ENCODE measurements at places on chromosomes 3 and 15.

DNA sequence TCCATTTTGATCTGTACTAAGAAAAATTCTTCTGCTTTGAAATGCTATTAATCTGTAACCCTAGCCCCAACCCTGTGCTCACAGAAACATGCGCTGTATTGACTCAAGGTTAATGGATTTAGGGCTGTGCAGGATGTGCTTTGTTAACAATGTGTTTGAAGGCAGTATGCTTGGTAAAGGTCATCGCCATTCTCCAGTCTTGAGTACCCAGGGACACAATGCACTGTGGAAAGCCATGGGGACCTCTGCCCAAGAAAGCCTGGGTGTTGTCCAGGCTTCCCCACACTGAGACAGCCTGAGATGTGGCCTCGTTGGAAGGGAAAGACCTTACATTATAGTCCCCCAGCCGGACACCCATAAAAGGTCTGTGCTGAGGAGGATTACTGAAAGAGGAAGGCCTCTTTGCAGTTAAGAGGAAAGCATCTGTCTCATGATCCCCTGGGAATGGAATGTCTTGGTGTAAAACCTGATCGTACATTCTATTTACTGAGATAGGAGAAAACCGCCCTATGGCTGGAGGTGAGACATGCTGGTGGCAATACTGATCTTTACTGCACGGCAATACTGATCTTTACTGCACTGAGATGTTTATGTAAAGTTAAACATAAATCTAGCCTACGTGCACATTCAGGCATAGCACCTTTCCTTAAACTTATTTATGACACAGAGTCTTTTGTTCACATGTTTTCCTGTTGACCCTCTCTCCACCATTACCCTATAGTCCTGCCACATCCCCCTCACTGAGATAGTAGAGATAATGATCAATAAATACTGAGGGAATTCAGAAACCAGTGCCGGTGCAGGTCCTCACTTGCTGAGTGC, 6.3 kb downstream of the PIGZ start:
- H3K27me3 ChIP-seq: no peaks in the 10 kb centered on the region
- H3K27ac ChIP-seq: no peak overlapping the region
- no peaks in the 10 kb centered on the region for H3K36me3 ChIP-seq
- DNase-seq: no peak
- no peaks in the 10 kb centered on the region for H3K4me1 ChIP-seq

- H3K27me3 ChIP-seq: no peaks in the 10 kb centered on the region
- no peak overlapping the region for H3K4me3 ChIP-seq
- peaks cover 15% of the 10 kb centered on the region for H3K36me3 ChIP-seq
- DNase-seq: no peak
These were observed 1.2 kb upstream of the ATRIP start for GRCh38 chr3:48445277-48445882.

DNA sequence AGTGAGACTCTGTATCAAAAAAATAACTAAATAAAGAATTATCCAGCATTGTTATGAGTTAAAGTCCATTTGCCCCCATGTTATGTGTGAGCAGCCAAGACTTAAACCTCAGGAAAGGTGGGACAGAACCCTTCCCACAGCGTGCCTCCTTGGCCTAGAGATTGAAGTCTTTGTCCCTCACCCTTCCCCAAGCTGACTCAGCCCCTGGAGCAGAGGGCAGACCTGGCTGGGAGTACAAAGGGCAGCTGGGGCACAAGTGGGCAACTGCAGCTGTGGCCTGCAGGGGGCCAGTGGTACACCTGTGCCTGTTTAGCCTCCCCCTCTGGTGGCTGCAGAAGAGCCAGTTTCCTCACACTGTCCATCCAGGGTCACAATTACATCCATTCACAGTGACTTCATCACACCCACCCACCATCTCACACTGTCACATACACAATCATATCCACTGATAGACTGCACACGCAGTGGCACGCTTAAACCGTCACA, 940 bp upstream of the ACY1 start:
- H3K4me3 ChIP-seq: peak overlapping the region; percentile 84

- no peaks in the 10 kb centered on the region for H3K36me3 ChIP-seq
- H3K4me1 ChIP-seq: peaks cover 3% of the 10 kb centered on the region
- DNase-seq: no peak
- H3K27me3 ChIP-seq: no peaks in the 10 kb centered on the region
- no peak overlapping the region for H3K4me3 ChIP-seq
These were observed 109.1 kb downstream of the LPP start for GRCh38 chr3:188262913-188263683.

- H3K27ac ChIP-seq: no peak overlapping the region
- H3K36me3 ChIP-seq: no peaks in the 10 kb centered on the region
- H3K4me1 ChIP-seq: peaks cover 34% of the 10 kb centered on the region
- no peaks in the 10 kb centered on the region for H3K27me3 ChIP-seq
- H3K4me3 ChIP-seq: no peak overlapping the region
These were observed 69.3 kb upstream of the CGNL1 start for GRCh38 chr15:57306944-57307411.

- DNase-seq: no peak
- H3K4me1 ChIP-seq: peaks cover 63% of the 10 kb centered on the region
- peak overlapping the region; percentile 92 for H3K27ac ChIP-seq
These were observed 63.7 kb downstream of the SLC12A8 start for GRCh38 chr3:125148836-125149235.

GRCh38 chr3:58642846-58643245, 23.7 kb downstream of the FAM3D start:
- no peaks in the 10 kb centered on the region for H3K27me3 ChIP-seq
- H3K4me1 ChIP-seq: peaks cover 2% of the 10 kb centered on the region
- H3K4me3 ChIP-seq: no peak overlapping the region
- no peak overlapping the region for H3K27ac ChIP-seq

GRCh38 chr15:68200016-68200861, 4.9 kb downstream of the CALML4 start:
- DNase-seq: no peak
- H3K27me3 ChIP-seq: no peaks in the 10 kb centered on the region
- H3K4me1 ChIP-seq: peaks cover 24% of the 10 kb centered on the region
- no peak overlapping the region for H3K4me3 ChIP-seq

DNA sequence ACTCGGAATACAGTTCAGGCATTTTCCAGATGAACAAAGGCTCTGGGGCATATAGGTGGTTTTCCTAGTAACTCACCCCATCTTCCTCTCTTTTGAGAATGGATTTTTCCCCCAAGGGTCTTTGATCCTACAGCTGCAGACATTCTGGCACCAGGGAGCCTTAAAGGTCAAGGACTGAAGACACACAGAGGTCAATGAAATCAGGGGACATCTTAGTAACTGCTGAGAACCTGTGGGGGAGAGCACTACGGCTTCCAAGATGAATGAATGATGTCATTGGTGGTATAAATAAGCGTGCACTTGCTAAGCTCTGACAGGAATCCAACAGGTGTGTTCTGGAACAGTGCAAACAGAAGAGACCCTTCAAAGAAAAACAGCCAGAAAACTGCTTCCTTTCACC, 36.3 kb downstream of the TMEM212 start:
- H3K4me3 ChIP-seq: no peak overlapping the region
- H3K4me1 ChIP-seq: peaks cover 4% of the 10 kb centered on the region
- no peak for DNase-seq
- no peaks in the 10 kb centered on the region for H3K36me3 ChIP-seq

DNA sequence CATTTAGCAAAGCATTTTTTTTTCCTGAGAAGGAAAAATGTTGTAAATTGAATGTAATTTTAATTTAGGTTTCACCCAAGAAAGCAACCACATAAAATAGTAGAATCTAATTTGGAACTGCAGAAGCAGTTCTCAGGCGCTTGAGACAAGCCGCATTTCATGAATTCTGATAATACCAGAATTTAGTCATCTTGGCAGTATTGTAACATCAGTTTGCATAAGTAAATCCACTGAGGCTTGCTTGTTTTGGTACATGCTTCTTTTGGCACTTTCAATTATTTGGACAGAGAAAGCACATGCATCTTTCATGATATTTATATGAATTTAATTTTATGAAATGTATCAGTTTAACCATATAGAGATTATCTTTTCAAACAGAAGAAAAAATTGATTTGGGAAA, 389.7 kb upstream of the ROBO1 start:
- no peak for DNase-seq
- no peak overlapping the region for H3K4me3 ChIP-seq
- no peaks in the 10 kb centered on the region for H3K4me1 ChIP-seq
- no peaks in the 10 kb centered on the region for H3K27me3 ChIP-seq
- no peak overlapping the region for H3K27ac ChIP-seq
- H3K36me3 ChIP-seq: no peaks in the 10 kb centered on the region

DNA sequence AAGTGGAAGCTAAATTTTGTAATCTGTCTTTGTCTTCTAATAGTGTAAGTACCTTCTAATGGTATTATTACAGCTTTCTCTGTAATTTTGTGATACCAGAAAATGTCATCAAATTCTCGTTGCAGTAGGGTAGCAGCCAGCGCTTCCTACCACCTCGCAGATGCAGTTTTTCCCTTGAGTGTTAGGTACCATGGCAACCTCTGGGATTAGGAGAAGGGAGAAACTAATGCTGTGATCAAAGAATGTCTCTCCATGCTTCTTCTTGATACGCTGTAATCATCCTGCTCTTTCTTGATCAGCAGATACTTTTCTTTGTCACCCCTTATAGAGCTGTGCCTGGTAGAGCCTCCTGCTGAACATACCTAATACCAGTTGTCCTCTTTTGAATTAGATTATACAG, 27.7 kb downstream of the SRP14 start:
- no peaks in the 10 kb centered on the region for H3K27me3 ChIP-seq
- H3K36me3 ChIP-seq: peaks cover 99% of the 10 kb centered on the region
- no peak for DNase-seq
- no peak overlapping the region for H3K4me3 ChIP-seq

- no peaks in the 10 kb centered on the region for H3K4me1 ChIP-seq
- no peaks in the 10 kb centered on the region for H3K27me3 ChIP-seq
- H3K36me3 ChIP-seq: peaks cover 52% of the 10 kb centered on the region
These were observed 14.8 kb downstream of the RFX7 start for GRCh38 chr15:56228854-56229253.

DNA sequence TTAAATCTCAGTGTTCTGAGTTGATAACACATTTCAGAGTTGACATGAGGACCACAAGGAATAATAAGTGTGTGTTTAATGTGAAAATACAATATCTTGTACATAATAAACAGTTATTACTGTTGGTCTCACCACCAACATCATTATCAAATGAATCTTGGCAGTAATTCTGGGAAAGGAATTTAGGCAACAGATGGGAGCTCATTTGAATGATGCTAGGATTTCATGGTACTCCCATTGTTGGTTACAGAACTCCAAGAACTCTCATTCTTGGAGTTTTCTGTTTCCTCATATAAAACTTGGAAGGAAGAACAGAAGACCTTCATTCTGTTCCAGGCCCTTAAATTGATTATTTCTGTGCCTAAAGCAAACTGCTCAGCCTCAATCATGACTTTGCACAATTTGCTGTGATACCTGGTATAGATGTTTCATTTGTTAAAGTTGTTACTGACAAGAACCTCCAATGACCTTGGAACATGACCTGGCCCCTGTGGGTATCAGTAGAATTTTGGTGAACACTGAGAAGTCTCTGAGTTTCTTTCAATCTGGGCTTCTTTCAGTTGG, 385.8 kb downstream of the LPP start:
- H3K36me3 ChIP-seq: no peaks in the 10 kb centered on the region
- peaks cover 12% of the 10 kb centered on the region for H3K4me1 ChIP-seq
- no peak overlapping the region for H3K27ac ChIP-seq
- no peaks in the 10 kb centered on the region for H3K27me3 ChIP-seq
- no peak for DNase-seq
- H3K4me3 ChIP-seq: no peak overlapping the region

GRCh38 chr15:96333131-96334016, 2.9 kb downstream of the NR2F2 start:
- no peaks in the 10 kb centered on the region for H3K36me3 ChIP-seq
- peak overlapping the region; percentile 35 for H3K4me3 ChIP-seq
- H3K27me3 ChIP-seq: peaks cover 77% of the 10 kb centered on the region

- H3K4me3 ChIP-seq: no peak overlapping the region
- H3K36me3 ChIP-seq: no peaks in the 10 kb centered on the region
- H3K27me3 ChIP-seq: no peaks in the 10 kb centered on the region
- peaks cover 3% of the 10 kb centered on the region for H3K4me1 ChIP-seq
These were observed 18.0 kb upstream of the THRB start for GRCh38 chr3:24512564-24513197.

- H3K4me3 ChIP-seq: no peak overlapping the region
- no peaks in the 10 kb centered on the region for H3K36me3 ChIP-seq
- no peak for DNase-seq
- H3K27ac ChIP-seq: no peak overlapping the region
These were observed 764.8 kb upstream of the CADM2 start for GRCh38 chr3:84194029-84194428.

DNA sequence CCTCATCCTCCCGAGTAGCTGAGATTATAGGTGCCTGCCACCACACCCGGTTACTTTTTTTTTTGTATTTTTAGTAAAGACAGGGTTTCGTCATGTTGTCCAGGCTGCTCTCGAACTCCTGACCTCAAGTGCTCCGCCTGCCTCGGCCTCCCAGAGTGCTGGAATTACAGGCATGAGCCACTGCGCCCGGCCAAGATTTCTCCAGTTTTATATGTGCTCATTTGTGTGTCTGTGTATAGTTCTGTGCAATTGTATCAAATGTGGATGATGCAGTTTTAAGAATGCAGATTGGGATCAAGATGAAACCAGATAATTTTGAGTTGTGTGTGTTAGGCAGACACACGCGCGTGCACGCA, 68.3 kb downstream of the SLCO3A1 start:
- no peak overlapping the region for H3K4me3 ChIP-seq
- H3K27ac ChIP-seq: peak overlapping the region; percentile 91
- H3K36me3 ChIP-seq: peaks cover 25% of the 10 kb centered on the region
- DNase-seq: no peak
- H3K4me1 ChIP-seq: peaks cover 26% of the 10 kb centered on the region

- H3K4me1 ChIP-seq: peaks cover 22% of the 10 kb centered on the region
- H3K4me3 ChIP-seq: peak overlapping the region; percentile 66
- DNase-seq: no peak
- peak overlapping the region; percentile 62 for H3K27ac ChIP-seq
- H3K36me3 ChIP-seq: no peaks in the 10 kb centered on the region
These were observed 715 bp downstream of the MCCC1 start for GRCh38 chr3:183098536-183099025.

GRCh38 chr3:123870033-123870432, 14.1 kb downstream of the MYLK start:
- no peaks in the 10 kb centered on the region for H3K4me1 ChIP-seq
- no peak overlapping the region for H3K4me3 ChIP-seq
- no peak overlapping the region for H3K27ac ChIP-seq
- no peak for DNase-seq
- H3K36me3 ChIP-seq: no peaks in the 10 kb centered on the region

DNA sequence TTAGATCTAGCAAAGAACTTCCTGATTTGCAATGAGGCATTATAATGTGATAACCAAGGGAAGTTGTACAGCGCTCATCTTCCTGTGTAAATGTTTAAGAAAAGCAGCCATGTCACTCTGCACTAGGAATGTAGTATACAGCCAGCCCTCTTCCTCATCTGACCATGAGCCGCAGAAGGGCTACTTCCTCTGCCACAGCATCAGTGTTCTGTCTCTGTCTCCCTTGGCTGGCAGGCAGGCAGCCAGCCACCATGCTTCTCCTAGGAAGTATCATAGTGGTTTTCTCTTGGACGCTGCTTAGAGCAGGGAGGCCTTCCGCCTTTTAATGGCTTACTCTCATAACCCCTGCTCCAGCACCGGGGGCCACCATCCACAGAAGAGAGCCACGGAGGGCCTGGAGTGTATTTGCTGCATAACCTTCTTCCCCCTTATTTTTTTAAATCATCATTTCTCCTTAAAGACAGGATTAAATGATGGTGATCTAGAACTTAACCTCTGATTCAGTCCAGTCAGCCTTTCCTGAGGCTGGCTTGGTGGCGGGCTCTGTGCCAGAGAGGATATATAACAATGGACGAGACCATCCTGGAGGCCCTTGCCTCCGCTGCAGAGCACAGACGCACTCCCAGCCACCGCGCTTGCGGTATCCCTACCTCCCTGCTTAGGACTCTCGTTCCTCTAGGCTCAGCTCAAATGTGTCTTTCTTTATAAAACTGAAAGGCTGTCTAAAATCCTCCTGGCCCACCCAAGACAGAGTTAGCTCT, 57.3 kb upstream of the PLXNA1 start:
- no peak overlapping the region for H3K4me3 ChIP-seq
- peak overlapping the region; percentile 61 for H3K27ac ChIP-seq
- no peaks in the 10 kb centered on the region for H3K36me3 ChIP-seq
- H3K27me3 ChIP-seq: peaks cover 76% of the 10 kb centered on the region

Measured in CD14-positive monocyte (primary cell).